ENCODE measurements at places on chromosomes 2 and 18. TPM values are rescaled to one million over a fixed set of nuclear protein-coding genes. Genes with fewer than 3 reads are reported as not detected.
A peak's percentile ranks its signal among the peaks of the same experiment; 100 is the strongest.

DNA sequence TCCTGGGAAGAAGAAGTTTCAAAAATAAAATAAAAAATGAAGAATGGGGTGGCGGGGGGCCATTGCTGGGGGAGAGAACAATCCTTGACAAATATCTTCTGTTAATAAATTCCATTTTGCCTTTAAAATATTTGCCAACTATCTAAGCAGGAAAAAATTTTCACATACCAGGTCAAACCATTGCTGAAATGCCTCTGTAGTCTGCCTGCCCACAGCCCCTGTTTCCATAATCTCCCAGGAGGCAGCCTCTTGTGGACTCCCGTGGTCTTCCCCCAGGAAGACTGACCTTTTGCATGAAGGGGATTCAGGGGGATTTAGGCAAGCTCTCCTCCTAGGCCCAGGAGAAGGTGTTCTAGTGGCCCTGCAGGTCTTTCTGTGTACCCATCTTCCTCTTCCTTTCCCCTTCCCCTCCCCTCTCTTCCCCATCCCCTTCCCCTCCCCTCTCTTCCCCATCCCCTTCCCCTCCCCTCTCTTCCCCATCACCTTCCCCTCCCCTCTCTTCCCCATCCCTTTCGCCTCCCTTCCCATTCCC lies 61.0 kb downstream of the RPL37A start:
- no peak for DNase-seq

- DNase-seq: peak; percentile 30
Measured at GRCh38 chr2:190382851-190383250, 25.3 kb upstream of the MFSD6 start.

GRCh38 chr2:75079575-75079974 lies 119.7 kb downstream of the TACR1 start:
- no peak for DNase-seq

- DNase-seq: no peak
Measured at GRCh38 chr18:39186008-39186407, 1620.4 kb upstream of the CELF4 start.

GRCh38 chr2:66872986-66873754 lies 438.2 kb downstream of the MEIS1 start:
- DNase-seq: no peak

DNA sequence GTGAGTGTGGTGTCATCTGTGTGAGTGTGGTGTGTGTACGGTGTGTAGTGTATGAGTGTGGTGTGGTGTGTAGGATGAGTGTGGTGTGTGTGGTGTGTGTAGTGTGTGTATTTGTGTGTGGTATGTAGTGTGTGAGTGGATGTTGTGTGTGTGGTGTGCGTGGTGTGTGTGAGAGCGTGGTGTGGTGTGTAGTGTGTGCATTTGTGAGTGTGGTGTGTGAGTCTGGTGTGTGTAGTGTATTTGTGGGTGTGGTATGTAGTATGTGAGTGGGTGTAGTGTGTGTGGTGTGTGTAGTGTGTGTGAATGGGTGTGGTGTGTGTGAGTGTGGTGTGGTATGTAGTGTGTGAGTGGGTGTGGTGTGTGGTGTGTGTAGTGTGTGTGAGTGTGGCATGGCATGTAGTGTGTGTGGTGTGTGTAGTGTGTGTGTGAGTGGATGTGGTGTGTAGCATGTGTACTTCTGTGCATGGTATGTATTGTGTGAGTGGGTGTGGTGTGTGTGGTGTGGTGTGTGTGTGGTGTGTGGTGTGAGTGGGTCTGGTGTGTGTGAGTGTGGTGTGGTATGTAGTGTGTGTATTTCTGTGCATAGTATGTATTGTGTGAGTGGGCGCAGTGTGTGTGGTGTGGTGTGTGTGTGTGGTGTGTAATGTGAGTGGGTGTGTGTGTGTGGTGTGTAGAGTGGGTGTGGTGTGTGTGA lies 227.8 kb downstream of the BCL2 start:
- DNase-seq: no peak

DNA sequence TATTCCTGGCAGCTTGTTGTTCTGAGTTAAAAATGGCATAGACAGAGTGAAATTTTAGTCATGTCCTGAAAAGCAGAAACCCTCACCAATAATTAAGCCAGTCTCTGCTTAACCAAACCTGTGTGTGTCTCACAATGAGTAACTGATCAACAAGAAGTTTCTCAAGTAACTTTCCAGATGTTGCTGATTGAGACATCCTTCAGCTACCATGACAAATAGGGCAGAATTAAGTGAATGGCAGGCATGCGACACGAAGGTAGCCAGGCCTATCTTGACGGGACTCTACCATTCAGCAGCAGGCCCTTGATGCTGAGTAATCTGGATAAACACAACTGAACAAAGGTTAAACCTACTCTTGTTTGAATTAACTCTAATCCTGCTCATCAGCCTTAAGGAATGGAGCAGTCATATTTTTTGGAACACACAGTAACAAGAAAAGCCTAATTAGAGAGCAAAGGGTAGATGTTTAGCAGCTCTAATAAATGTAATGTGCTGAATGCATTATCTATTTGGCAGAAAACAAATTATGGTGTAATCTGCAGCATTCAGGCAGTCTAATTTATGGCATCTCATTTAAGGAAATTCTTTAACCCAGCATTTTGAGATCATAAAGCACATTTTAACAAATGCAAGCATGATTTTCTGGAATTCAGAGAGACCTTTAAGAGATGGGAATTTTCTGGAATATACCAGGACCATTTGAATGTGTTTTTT lies 159.5 kb upstream of the EPHA4 start:
- no peak for DNase-seq

The POTEJ gene
- not detected for total RNA-seq

The TBR1 gene
- not detected for total RNA-seq

The ST8SIA3 gene
- not detected for total RNA-seq

DNA sequence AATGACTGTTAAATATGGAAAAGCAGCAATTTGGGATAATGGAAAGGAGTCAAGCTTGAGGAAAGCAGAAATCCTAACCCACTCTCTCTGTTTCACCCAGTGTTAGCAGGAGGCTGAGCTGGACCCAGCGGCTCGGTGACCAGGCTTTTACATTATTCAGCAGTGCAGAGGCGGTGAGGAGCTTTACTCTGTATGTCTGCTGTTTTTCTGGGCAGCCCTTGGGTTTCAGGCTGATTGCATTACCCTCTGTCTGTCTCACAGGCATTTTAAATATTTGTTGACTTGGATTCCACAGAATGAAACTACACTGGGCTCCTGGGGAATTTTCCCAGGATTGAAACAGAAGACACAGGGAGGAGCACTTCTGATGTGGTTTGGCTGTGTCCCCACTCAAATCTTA lies 368.0 kb downstream of the GALR1 start:
- no peak for DNase-seq

The ZNF804A gene
- not detected for total RNA-seq

DNA sequence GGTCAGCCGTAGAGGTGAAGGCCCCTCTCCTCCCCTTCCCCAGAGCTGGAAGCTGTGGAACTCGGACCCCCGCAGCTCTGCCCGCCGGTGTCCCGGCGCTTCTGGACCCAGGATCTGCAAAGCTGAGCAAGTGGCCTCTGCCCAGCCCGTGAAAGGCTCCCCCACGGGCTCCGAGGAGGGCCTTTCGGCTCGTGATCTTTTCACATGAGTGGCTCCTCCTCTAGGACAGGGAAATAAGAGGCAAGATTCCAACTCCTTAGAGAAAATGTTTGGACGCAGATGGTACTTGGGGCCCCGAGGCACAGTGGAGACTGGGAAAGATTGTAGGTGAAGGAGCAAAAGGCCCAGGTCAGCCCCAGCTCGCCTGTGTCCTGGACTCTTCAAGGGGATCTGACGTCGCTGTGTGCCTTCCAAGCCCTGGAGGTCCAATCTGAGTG lies 48.2 kb upstream of the SP3 start:
- no peak for DNase-seq

- DNase-seq: no peak
Measured at GRCh38 chr2:217327953-217328621, 468.2 kb upstream of the TNP1 start.

The HOXD12 gene
- not detected for total RNA-seq

- no peak for DNase-seq
Measured at GRCh38 chr2:139365189-139365588, 585.0 kb upstream of the NXPH2 start.

DNA sequence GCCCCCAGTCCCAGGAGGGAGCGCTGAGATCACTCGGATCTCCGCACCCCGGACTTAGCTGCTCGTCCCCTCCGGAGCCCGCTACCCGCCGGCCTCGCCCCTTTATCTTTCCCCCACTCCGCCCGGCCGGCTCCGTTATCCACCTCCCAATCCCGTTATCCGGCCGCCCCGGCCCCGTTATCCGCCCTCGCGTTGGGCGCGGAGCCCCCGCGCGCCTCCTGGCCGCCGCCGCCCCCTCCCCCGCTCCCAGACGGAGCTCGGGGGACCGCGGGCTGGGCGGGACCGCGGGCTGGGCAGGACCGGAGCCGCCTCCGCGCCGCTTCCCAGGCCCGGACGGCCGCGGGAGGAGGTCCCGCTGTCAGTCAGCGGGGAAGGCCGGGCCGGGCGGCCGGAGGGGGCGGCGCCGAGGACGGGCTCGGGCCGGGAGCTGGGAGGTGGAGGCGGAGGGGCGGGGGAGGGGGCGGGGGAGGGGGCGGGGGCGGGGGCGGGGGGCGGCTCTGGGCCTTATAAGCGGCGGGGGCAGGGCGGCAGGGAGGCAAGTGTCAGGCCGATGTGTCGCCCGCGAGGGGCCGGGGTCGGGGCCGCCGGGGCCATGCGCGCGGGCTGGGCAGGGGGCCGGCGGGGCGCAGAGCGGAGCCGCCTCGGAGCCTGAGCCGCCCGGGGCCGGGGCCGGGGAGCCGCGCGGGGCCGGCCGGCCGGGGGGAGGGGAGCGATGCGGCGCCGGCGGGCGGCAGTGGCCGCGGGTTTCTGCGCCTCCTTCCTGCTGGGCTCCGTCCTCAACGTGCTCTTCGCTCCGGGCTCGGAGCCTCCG lies at the start of gene PKDCC:
Gene PKDCC, plus strand, starts transcription at position 534 of the 811 bp plus-strand sequence. Its CDS starts 179 bp downstream, at position 713.
- no peak for DNase-seq

GRCh38 chr2:71831193-71831577 lies 316.5 kb downstream of the CYP26B1 start:
- no peak for DNase-seq

Measured in activated CD4-positive, alpha-beta memory T cell treated with anti-CD3 and anti-CD28 coated beads, Interleukin-2, amount 10 ng/mL, durations not matched to agents 7 days and 5 days (primary cell).